ENCODE measurements at places on chromosomes 5 and 9.

DNA sequence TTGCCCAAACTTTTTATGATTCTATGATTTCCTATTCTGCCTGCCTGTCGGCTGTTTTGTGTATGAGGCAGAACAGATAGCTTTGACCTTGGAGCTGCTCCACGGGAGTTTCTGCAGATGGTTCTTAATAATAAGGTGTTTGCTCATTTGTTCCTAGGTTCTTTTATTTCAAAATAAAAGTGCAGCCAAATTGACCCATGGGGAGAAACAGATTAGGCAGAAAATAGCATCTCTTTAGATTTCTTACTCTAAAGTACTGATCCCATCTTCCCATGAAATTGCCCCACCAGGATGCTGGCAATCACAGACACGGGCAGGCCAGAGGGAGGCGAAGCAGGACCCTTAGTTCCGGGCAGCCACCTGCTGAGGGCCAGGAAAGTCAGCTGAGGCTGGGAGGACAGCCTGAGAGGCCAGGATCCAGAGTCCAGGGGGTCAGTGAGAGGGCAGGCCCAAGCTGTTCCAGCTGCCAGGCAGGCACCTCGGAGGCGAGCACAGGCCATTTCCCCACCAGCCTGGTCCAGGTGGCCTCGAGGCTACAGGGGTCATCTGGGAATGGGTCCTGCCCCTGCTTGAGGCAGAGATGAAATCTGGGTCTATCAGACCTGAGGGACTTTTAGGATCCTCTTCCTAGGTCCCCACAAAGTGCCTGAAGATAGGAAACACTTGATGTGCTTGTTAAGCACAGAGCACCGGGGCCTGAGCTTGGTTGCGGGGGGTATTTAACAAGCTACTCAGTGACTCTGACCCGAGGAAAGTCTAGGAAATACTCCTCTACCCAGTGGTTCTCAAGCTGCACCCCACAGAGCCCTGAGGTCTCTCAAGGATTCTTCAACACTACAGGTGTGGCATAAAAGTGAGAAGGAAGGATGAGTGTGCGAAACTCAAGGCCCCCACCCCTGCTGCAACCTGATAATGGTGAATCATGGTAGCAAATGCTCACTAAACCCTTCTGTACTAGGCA lies 145.4 kb downstream of the CMYA5 start:
- no peak for DNase-seq

DNA sequence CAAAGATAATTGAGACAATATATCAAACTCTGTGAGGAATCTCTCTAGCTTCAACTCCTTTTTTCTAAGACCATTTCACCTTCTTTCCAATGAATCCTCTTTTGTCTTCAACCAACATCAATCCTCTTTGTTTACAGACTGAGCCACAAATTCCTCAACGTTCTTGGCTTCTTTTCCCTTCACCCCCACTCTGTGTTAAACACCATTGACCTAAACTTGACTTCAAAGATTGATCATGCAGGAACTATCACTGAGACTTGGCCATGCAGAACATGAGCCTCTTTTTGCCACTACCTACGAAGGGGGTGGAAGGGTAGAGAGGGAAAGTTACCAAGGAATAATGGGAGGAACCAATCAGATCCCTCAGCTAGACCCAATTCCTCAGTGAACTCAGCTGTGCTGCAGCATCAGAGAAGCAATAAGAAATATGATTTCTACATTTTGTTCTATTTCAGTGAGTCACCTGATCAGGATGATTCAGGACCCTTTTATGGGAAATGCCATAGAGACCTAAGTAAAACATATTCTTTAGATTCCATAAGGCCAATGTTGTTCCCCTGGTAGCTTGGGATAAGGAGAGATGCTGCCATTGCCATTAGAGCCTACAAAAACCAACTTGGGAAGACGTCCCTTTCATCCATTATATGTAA lies 187.7 kb upstream of the RGMB start:
- no peak for DNase-seq

DNA sequence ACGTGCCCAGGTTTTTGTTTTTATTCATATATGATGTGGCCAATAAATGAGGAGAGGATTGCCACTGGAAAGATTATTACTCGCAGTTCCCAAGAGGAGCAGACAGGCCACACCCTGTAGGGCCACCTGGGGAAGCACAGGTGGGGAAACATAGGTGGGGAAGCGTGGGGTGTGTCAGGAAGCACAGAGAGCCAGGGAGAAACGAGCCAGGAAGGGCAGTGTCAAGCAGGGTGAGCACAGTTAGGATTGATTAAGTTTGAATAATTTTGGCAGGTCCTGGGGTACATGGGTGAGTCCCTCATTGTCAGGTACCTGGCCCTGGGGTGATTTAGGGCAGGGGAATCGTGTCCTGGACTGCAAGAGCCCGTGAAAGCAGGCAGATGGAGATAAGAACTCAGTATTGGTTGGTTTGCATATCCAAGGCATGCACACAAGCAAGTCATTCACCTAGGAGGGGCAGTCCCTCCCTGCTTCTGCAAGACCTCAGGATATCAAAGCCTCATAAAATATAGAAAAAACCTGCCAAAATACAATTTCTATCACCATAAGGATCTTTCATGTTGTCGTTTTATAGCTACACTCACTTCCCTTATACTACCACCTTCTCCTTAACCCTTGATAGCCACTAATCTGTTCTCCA lies 22.4 kb downstream of the MVB12B start:
- no peak for DNase-seq

DNA sequence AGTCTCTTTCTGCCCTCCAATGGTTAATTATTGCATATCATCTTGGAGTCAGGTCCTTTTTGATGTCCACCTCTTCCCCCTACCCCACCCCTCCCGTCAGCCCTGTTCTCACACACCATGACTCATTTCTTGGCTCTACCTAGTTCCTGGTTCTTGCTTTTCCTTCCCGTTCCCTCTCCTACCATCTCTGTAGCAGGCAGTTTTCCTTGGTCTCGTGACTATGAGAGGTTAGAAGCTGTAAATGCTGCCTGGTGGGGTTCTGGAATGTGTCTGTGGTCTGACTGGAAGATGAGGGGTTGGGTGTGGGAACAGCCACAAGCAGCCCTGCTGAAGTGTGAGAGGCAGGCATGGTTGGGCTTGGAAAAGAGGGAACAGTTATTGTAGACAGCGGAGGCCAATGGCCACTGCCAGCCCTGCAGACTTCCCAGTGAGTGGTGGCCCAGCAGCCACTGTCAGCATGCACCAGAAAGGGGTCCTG lies 18.2 kb downstream of the SLC22A5 start:
- DNase-seq, result peak; percentile 51

DNA sequence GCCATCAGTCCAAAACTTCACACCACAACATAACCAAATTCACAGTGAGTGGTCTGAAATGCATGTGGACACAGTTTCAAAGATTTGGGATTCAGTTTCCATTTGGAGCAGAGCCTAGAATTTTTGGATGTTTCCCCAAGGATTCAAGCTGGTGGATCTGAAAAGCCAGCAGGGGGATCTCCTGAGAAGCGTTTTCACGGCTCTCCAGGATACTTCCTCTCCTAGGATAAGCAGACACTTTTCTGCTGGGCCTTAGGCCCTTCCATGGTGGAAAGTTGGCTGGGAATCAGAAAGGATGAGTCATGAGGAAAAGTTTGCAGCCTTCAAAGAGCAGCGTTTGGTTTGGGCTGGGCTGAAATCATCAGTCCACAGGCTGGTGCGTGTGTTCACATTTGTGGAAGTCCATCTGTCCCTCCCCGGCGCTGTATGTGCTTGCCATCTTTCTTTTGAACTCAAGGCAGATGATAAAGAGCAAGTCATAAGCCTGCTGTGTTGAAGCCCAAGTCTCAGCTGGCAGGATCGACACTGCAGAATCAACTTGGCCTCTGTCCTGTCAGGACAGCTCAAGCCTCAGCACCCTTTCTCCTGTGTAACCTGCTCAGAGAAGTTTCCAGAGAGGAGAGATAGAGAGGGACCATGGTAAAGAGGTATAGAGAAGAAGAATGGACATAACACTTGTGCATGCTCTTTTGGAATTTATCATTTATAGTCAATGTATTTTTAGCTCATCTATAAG lies 152.6 kb upstream of the MSX2 start:
- DNase-seq, result no peak

DNA sequence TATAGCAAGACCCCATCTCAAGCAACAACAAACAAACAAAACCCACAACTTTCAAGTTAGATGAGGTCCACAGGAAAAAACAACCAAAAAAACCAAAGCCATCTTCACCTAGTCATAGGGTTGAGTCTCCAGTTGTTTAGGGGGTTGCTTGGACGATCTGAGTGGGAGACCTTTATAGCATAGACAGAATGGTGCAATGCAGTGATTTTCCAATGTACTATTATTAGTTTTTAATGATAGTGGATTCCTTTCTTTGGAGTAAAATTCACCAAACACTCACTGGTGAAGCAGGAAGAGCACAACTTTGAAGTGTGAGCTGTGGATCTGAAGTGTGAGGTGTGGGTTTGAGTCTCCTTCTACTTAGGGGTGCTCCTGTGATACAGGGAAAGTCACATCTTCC lies 67.0 kb upstream of the KLF9 start:
- DNase-seq, result no peak

DNA sequence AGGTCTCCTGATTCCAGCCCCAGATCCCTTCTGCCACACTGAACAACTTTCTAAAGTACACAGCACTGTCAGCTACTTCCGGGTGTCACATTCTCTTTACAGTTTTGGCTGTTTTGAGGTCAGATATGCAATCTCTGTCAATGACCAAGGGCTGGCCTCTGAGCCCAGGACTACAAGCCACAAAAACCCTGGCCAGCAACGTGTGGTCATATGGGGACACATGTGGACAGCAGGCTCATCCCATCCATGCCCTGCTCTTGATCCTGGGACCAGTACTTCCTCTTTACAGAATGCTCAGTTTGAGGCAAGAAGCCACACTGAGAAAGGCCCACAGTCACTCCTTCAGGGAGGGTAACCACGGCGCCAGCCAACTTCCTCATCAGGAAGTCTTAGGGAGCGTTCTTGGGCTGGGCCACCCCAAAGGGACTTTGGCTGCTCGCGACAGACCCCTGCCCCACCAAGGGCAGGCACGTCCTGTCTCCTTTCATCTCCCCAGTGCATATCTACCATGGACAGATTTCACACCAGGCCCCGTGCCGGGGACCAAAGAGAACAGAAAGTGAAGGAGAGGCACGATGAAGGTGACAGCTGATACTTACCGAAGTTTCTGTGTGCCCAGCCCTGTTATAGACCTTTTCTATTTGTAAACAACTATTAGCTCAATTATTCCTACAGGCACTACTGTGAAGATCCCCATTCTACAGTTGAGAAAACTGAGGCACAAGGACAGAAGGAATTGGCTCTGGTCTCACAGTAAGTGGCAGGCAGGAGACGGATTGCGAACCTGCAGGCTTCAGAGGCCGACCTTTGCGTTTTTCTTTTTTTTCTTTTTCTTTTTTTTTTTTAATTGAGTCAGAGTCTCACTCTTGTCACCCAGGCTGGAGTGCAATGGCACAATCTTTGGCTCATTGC lies 37.3 kb downstream of the STK10 start:
- peak; percentile 34 for DNase-seq

DNA sequence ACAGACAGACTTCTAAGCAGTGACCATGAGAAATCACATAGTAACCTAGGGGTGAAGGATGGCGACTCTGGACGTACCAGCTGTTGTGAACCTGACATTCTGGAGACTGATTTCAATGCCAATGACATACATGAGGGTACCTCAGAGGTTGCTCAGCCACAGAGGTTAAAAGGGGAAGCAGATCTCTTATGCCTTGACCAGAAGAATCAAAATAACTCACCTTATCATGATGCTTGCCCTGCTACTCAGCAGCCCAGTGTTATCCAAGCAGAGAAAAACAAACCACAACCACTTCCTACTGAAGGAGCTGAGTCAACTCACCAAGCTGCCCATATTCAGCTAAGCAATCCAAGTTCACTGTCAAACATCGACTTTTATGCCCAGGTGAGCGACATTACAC lies 38.0 kb upstream of the CCDC152 start:
- DNase-seq, result peak; percentile 24

- DNase-seq, result no peak
These were observed 35.6 kb downstream of the SLC30A5 start for GRCh38 chr5:69129413-69129812.

DNA sequence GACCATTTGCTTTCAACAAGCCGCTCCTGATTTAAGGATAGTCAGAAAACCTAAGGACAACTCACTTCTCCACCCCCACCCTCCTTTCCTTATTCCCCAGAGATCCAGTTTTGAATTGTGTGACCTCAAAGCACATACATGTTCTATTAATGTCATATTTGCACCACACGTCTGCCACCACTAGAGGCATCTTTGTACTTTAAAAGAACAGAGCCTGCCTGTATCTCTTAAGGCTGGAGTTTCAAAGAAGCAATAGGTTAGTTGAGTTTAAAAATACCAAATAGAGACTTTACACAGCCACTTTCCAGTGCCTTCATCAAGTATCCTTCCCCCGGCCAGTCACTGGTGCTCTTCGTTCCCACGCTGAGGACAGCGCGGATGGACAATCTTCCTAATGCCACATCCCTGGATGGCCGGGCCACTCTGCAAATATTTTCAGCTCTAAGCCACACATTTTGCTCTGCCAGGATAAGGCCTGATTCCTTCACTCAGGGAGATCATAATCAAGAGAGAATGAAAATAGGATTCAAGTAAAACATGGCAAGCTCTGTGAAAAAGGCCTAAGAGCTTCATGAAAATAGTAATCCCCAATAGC lies 146.3 kb downstream of the SNCAIP start:
- no peak for DNase-seq

- no peak for DNase-seq
These were observed 15.7 kb downstream of the GRAMD2B start for GRCh38 chr5:126438868-126439267.

GRCh38 chr5:177134697-177135225 lies 1.2 kb downstream of the NSD1 start:
- DNase-seq, result no peak

GRCh38 chr5:5183933-5184332 lies 43.8 kb downstream of the ADAMTS16 start:
- DNase-seq, result no peak

DNA sequence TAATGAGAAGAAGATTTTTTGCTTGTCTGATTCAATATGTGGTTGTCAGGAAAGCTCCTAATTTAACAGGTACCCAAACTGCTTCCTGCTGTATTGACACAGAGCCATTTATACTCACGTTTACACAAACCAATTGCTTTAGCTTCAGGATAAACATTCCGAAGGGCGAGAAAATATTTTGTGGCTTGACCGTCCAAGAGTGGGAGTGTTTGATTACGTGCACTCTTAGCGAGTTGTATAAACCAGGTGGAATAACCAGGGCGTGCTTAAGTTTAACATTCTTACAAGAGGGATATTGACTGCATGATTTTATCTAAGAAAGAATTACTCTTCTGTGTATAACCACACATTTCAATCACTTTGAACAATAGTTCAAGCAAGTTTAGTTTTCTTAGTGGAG lies 278.7 kb upstream of the TYRP1 start:
- no peak for DNase-seq

DNA sequence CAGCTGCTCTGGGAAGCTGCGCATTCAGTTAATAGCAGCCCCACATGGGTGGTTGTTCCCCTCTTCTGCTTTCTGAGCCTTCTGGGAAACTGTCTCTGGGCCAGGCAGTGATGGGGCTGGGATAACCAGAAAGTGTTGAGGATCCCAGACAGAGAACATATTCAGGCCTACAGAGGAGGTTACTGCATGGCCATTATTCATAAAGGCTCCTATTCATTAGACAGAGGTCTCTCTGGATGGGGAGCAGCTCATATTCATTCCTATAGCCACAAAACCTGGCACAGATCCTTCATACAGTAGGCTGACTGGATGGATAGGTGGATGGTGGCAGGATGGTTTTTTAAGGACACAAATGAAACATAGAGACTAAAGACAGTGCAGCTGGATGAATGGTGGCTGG lies 76.3 kb downstream of the HSPA4 start:
- DNase-seq, result no peak
